COLO829 (cell line): ENCODE measurements at places on chromosomes 4 and X.
A peak's percentile ranks its signal among the peaks of the same experiment; 100 is the strongest.

- no peak for DNase-seq
These were observed 164.0 kb downstream of the PRKX start for GRCh38 chrX:3549411-3549911.

GRCh38 chrX:112137276-112137675 lies 54.7 kb upstream of the TRPC5 start:
- DNase-seq, result no peak

DNA sequence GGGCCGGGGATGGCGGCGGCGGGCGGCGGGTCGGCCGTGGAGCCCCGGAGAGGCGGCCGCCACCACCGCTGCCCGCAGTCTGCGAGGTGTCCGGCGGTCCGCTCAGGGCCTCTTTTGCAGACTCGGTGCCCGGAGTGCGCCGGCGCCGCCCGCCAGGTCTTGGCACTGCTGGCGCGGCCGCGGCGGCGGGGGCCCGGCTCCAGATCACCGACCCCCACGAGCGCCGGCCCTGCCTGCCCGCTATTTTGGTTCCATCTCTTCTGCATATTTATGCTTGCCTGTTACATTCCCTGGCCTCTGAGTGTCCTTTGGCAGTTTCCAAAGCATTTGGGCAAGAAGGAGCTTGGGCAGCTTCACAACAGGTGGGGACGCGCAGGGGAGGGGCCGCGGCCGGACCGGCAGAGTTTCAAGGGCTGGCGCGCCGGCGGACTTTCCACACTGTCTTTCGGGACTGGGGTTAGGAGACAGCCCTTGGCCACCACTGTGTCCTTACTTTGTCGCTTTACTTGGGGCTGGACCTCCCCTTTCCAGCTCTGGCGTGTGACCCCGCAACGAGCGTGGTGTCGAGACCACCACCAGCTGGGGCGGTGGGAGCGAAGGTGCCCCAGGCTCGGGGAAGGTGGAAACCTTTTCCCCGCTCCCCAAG lies 668 bp upstream of the TAPT1 start:
- DNase-seq, result no peak

DNA sequence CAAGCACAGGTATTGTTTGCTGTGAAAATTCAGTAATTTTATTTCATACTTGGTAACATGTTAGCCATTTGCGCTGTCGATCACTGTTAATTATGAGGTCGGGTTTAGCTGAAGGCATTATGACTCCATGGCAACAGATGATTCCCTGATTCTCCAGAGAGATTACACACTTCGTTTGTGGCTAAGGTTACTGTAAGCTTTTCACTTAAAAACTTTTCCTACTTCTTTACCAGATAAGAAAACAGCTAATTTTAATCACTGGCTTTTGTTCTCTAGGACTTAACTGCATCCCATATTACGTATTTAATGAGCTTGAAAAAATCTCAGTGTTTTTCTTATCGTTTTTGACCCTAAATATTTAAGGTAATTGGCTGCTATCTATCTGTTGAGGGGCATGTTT lies 2.1 kb downstream of the GSTCD start:
- peak; percentile 64 for DNase-seq

- no peak for DNase-seq
These were observed 32.4 kb downstream of the SPANXN4 start for GRCh38 chrX:143058120-143058519.

GRCh38 chrX:124045109-124045508 lies 83.6 kb downstream of the STAG2 start:
- no peak for DNase-seq

DNA sequence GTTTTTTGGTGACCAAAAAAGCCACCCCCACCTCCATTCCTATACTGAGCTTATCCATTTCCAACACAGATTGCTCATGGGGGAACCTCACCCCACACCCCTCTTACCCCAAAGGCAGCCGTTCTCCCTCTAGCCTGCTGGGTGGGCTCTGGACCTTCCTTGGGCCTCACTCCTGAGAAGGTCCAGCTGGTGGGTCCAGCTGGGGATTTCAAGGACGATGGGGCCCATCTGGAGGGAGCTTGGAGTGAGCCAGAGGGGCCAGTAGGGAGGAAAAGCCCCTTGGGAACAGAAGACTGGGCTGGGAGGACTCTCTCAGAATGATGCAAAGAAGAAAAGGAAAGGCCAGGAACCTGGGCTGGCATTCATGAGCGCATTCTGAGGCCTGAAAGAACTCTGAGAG lies 42.0 kb upstream of the PJA1 start:
- no peak for DNase-seq

GRCh38 chr4:176642472-176642871 lies 150.2 kb downstream of the VEGFC start:
- DNase-seq, result no peak

GRCh38 chr4:168475745-168476144 lies 4.5 kb downstream of the DDX60L start:
- no peak for DNase-seq

DNA sequence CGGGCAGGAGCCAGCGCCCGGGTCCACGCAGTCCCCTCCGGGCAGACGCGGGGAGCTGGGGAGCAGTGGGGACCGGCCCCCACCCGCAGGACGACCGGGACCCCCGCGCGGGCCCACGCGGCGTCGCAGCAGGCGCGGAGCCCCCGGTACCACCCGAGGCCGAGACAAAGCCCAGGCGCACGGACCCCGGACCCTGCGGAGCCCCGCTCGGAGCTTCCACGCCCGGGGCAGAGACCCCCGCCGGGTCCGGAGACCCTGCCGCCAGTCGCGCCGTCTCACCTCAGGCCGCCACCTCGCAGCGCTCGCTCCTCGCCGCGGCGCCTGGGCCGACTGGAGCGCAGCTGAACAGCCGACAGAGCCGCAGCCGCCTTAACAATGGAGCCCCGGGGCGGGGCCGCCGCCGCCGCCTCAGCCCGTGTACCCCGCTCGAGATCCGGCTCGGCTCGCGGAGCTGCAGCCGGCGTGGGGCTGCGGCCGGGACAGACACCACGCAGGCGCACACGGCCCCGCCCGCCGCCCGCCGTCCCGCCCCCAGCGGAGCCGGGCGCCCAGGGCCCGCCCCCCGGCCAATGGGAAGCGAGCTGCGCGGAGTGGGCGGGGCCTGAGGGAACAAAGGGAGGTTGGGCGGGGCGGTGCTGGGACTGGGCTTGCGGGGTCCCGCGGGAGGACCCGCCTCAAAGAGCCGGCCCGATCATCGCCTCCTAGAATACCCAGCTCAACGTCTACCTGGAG lies at the start of gene AFAP1:
Gene AFAP1 (minus strand): TSS at position 485 of the 732 bp plus-strand sequence. CDS start 67,783 bp downstream, outside the sequence.
- DNase-seq, result peak; percentile 84

GRCh38 chr4:138677212-138677611 lies 338.4 kb upstream of the NOCT start:
- no peak for DNase-seq

DNA sequence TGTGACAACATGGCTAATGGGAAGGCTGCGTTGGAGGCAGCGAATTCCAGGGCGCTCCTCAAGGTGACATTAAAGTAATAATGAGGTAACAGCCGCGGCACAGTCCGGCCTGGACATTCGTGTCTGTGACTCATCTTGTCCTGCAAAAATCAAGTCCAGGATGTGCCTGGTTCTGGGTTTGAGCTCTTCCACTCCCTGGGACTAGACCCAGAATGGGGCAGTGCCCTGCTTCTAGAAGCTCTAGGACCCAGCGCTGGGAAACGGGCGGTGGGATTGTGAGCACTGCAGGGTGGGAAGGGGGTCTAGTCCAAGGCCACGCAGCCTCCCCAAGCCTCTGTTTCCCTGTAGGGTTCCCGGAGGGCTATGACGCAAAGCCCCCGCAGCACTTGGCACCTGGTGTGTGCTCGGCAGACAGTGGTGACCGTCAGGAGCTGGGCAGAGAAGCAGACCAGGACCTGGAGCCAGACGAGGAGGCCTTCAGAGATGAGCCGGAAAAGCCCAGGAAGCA lies 34.9 kb downstream of the HMX1 start:
- no peak for DNase-seq

GRCh38 chr4:12411072-12411471 lies 982.4 kb upstream of the HS3ST1 start:
- no peak for DNase-seq

GRCh38 chr4:1476140-1476513 lies 69.9 kb upstream of the NKX1-1 start:
- DNase-seq, result no peak

DNA sequence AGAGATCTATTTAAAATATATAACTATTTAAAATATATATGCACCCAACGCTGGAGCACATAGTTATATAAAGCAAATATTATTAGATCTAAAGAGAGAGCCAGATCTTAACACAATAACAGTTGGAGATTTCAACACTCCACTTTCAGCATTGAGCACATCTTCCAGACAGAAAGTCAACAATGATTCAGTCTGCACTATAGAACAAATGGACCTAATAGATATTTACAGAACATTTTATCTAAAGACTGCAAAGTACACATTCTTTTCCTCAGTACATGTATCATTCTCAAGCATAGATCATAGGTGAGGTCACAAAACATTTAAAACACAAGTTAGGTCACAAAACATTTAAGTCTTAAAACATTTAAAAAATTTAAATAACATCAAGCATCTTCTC lies 36.4 kb downstream of the NLRP2B start:
- no peak for DNase-seq

- no peak for DNase-seq
These were observed 377.8 kb downstream of the KLHL4 start for GRCh38 chrX:87895421-87895820.

GRCh38 chr4:168841672-168842019 lies 168.4 kb downstream of the CBR4 start:
- no peak for DNase-seq

DNA sequence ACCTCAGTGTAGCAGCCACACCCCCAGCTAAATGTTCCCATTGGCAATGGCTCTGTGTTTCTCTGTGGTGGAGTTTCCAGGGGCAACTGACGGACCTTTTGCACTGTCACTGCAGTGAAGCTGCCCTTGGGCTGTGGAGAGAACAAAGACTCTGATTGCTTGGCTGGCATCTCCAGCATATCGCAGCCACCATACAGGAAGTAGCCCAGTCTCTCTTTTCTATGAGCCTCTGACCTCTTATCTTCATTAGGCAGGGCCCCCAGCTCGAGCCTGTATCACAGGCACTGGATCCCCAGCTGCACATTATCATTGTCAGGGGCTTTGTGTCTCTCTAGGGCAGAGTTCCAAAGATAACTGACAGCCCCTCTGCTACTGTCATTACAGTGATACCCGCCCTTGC lies 483.5 kb downstream of the ARAP2 start:
- peak; percentile 9 for DNase-seq

DNA sequence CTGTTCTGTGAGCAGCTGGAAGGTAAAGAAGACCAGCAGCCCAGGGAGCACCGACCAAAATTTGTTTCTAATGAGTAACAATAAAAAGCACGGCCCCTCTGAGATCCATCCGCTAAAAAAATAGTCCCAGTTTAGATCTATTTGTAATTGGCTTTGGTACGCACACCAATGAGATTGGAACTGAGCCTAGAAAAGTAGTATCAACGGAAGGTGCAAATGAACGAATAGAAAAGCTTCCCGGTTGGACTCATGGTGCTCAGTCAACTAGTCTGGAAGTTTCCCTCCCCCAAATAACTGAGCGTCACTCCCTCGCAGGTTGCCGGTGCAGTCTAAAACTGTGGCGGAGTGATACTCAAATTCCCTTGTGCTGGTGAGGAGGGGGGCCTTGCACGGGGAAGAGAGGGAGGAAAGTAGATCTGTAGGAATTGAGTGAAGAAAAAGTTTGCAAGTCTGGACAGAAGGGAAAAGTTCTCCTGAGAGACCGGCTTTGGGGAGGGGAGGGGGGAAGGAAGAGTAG lies at the start of gene COL4A5:
Gene COL4A5 (plus strand): TSS at position 413 of the 517 bp plus-strand sequence. CDS start 288 bp downstream, outside the sequence.
- no peak for DNase-seq

DNA sequence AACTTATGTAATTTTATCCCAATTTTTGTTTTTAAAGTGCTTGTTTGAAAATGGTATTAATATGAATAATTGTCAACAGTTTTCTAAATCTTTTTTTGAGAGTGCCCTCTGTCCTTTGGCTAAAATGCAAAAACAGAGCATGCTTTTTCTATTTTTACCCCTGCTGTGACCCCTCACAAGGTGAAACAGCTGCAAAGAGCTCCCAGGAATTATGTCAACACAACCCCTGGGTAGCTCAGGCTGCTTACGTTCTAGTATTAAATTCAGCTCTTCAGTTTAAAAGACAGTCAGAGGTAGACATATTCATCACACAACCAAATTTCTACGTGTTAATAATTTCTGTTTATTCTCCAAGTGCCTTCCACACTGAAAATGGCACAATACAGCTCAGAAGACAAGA lies 367.5 kb downstream of the PRDM5 start:
- no peak for DNase-seq

GRCh38 chr4:41000356-41000755 lies 214.0 kb downstream of the APBB2 start:
- no peak for DNase-seq

DNA sequence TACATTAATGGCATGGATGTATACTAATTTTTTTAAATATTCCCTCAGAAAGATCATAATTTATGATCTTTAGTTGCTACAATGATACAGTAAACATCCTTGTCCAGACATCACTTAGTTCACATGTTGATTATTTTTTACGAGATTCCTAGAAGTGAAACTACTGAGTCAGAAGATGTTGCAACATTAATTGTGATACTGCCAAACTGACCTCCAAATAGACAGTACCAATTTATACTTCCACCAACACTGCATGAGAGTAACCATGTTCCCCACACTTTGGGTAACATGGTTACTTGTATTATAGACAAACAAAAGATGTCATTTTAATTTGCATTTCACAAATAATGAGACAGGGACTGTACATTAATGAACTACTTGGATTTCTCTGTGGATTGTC lies 19.6 kb downstream of the RCHY1 start:
- DNase-seq, result peak; percentile 8
